Uterus (tissue), 4 donors: ENCODE measurements at places on chromosomes 16 and 17. TPM values are rescaled to one million over a fixed set of nuclear protein-coding genes. Genes with fewer than 3 reads are reported as not detected.

Gene FOXL1
- total RNA-seq: under 0.01 TPM

DNA sequence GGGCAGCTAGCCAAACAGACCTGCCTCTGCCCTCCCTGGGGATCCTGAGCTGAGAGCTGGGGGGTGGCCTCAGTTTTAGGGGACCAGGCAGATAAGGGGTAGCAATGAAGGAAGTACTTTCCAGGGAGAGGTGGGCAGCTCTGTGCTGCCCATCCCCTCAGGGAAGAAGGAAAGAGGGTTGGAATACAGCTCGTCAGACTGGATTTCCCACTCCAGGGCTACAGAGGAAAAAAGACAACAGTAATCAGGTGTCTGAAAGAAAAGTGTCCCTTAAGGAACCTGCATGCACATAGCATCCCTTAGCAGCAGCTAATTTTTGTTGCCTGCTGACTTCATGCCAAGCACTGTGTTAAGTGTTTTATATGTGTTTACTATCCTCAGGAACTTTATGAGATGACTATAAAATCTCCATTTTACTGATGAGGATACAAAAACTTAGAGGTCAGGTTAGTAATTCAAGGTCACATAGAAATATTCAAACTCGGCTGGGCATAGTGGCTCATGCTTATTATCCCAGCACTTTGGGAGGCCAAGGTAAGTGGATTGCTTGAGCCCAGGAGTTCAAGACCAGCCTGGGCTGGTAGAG lies 3.2 kb upstream of the MRPL58 start:
- no peaks in the 10 kb centered on the region for H3K27me3 ChIP-seq
- no peak overlapping the region for H3K27ac ChIP-seq
- no peak overlapping the region for H3K4me3 ChIP-seq
- no peaks in the 10 kb centered on the region for H3K36me3 ChIP-seq
- H3K4me1 ChIP-seq: no peaks in the 10 kb centered on the region
- DNase-seq: no peak

- H3K27me3 ChIP-seq: peaks cover 4% of the 10 kb centered on the region
- no peaks in the 10 kb centered on the region for H3K4me1 ChIP-seq
- H3K4me3 ChIP-seq: no peak overlapping the region
- no peak overlapping the region for H3K27ac ChIP-seq
- DNase-seq: peak; percentile 16
Observed at GRCh38 chr17:2749784-2750181, 331 bp upstream of the CCDC92B start.

DNA sequence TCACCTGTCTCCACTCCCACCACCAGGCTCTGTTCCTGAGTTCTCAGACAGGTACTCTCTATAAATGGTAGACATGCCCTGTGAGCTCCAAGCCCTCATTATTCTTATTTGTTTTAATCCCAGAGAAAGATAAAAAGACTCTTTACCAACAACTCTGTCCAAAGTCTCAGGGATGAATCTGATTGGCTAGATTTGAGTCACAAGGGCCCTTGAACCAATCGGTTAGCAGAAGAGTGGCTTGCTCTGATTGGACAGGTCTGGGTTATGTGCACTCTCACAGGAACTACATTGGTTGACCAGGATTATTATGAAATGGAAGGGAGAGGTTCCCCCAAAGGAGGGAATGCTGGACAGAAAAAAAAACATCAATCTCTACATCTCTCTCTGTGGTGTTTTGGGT lies 7.5 kb downstream of the COTL1 start:
- H3K4me3 ChIP-seq: no peak overlapping the region
- no peak overlapping the region for H3K27ac ChIP-seq
- no peak for DNase-seq
- no peaks in the 10 kb centered on the region for H3K27me3 ChIP-seq
- H3K4me1 ChIP-seq: no peaks in the 10 kb centered on the region
- H3K36me3 ChIP-seq: no peaks in the 10 kb centered on the region

DNA sequence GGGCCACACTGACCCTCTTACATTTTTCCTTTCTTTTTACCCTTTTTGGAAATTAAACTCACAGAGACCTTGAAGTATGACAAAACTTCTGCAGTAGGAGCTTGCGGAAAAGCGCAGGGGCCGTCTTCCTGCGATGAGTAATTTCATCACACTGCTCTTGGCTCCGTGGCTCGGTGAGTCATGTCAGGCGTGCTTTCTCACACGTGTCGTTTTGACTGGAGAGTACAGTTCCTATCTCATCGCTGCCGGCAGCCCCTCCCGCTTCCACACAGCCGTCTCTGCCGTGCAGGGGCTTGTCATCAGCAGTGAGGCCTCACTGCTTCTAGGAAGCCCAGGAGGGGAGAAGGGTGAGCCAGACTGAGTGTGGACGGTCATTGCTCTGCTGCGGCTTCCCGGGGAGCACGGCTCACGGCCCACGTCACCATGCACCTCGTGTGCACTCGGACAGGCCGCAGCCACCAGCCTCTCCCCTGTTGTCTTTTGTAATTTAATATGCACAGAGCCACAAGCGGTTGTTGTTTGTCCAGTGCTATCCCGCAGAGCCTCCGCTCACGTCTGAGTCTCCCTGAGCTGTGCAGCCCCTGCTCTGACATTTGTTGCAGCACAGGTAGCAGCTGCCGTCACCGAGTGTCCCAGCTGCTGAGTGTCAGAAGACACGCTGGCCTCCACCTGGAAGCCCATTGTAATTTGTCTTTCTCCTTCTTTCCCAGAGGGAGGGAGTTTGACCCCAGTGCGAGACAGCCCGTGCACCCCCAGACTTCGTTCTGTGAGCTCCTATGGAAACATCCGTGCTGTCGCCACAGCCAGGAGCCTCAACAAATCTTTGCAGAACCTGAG lies 99.4 kb upstream of the CHMP6 start:
- H3K36me3 ChIP-seq: no peaks in the 10 kb centered on the region
- H3K4me3 ChIP-seq: no peak overlapping the region
- H3K27ac ChIP-seq: peak overlapping the region; percentile 72
- no peaks in the 10 kb centered on the region for H3K27me3 ChIP-seq
- peak; percentile 84 for DNase-seq

Gene OR1A1
- total RNA-seq: not detected

Gene HAGH
- 31.2 TPM for total RNA-seq

GRCh38 chr17:12634789-12635414 lies 30.8 kb upstream of the MYOCD start:
- H3K27ac ChIP-seq: no peak overlapping the region
- H3K4me1 ChIP-seq: no peaks in the 10 kb centered on the region
- no peaks in the 10 kb centered on the region for H3K27me3 ChIP-seq
- no peaks in the 10 kb centered on the region for H3K36me3 ChIP-seq

Gene ZSWIM7
- total RNA-seq: 15.8 TPM

- peak overlapping the region; percentile 94 for H3K27ac ChIP-seq
- H3K27me3 ChIP-seq: no peaks in the 10 kb centered on the region
- H3K4me1 ChIP-seq: peaks cover 22% of the 10 kb centered on the region
- H3K4me3 ChIP-seq: no peak overlapping the region
- DNase-seq: no peak
Observed at GRCh38 chr17:59424331-59424730, 92.9 kb downstream of the YPEL2 start.
